ENCODE measurements at places on chromosomes 3 and 15.

GRCh38 chr3:105957722-105958121 is 88.9 kb upstream of the CBLB start:
- no peak for DNase-seq

DNA sequence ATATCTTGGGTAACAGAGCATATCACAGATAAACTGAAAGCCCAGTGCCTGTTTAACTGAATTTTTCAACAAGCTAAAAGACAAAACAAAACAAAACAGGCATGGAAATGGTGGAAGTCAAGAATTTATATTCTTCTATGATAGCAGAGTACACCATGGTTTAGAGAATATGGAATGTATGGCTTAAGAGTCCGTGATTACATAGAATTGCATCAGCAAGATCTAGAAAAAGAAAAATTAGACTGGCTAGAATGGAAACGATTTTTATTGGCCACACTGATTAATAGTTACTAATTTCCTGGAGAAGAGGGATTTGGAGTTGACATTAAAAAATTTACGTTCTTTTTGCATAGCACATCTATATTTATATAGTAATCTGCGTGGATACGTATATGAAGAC is 435.2 kb upstream of the DPPA4 start:
- no peak for DNase-seq

- DNase-seq: no peak
Measured at GRCh38 chr15:68228143-68228970, 1.2 kb downstream of the CLN6 start.

GRCh38 chr3:190619761-190620160 is 105.9 kb downstream of the IL1RAP start:
- no peak for DNase-seq

DNA sequence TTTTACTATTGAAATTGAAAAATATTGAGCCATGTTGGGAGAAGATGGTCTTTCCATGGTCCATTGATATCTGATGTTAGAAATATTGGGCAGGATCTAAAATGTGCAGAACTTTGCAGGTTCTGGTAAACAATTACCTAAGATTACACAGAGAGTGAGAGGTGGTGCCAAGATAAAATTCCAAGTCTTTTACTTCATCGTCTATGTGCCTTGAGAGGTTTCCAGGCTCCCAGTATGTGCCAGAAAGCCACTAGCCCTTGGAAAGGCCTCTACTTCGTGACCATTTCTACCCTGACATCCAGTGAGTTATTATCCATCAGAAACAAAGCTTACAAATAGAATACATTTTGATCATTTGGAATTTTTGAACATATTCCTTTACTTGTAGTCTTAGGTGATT is 27.6 kb downstream of the CD200 start:
- no peak for DNase-seq

- DNase-seq: no peak
Measured at GRCh38 chr15:98289747-98290146, 329.2 kb downstream of the ARRDC4 start.

DNA sequence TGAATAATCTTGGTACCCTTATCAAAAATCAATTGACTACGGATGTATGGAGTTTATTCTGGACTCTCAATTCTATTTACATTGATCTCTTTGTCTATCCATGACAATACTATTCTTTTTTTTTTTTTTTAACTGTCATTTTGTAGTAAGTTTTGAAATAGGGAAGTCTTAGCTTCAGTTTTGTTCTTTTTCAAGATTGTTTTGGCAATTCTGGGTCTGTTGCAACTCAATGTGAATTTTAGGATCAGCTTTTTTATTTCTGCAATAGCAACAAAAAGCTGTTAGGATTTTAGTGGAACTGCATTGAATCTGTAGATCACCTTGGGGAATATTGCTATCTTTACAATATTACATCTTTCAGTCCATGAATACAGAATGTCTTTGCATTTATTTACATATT is 21.4 kb downstream of the BTLA start:
- no peak for DNase-seq

GRCh38 chr3:144821583-144821982 is 850.0 kb downstream of the DIPK2A start:
- no peak for DNase-seq

- no peak for DNase-seq
Measured at GRCh38 chr15:40247406-40247971, 8.6 kb downstream of the PAK6 start.

- no peak for DNase-seq
Measured at GRCh38 chr15:70426096-70426821, 328.5 kb upstream of the TLE3 start.

DNA sequence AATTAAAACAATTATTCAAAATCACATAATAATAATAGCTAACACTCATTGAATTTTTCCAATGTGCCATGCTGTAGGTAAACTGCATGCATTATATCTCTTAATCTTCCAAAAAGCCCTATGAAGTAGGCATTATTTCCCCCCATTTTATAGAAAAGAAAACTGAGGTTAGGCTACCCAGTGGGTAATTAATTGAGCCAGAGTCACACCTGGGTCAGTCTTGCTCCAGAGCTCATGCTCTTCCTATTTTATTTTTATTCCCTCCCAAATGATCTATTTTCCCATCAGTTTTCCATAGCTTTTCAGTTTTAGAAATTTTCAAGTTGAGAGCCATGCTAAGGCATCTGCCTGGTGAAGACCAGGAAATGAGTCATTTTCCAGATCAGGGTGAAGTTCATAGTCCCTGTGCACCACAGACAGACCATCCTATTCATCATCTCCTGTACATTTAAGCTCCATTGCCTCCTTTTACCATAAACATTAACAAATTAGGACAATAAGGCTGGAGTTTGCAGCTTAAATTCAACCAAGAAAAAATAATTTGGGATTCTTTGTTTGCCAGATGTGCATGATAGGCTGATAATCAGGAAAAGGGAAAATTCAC is 417.3 kb downstream of the OTOL1 start:
- DNase-seq: no peak

DNA sequence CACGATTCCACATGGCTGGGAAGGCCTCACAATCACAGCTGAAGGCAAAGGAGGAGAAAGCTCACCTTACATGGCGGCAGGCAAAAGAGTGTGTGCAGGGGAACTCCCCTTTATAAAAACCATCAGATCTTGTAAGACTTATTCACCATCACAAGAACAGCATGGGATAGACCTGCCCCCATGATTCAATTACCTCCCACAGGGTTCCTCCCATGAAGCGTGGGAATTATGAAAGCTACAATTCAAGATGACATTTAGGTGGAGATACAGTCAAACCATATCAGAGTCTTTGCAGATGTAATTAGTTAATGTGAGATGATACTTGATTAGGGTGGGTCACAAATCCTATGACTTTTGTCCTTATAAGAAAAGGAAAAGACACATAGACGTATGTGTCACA is 688.9 kb downstream of the GBE1 start:
- DNase-seq: no peak

All from activated naive CD4-positive, alpha-beta T cell (primary cell).